ENCODE measurements at places on chromosomes 12 and 14.

DNA sequence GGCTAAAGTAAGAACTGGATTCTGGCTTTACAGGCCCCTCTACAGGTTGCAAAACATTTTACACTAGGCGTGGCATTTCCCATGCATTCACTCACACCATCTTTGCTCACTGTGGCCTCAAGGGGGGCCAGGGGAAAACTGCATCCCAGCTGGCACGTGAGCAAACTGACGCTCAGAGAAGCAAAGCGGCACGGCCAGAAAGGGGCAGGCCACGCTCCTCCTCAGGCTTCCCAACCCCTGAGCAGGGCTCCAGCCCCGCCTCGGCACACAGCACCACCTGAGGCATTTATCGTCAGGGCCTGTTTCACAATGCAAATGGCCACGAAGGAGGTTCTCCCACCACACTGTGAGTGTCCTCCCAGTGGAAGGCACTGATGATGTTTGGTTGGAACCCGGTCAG, 90.8 kb downstream of the BCL11B start:
- DNase-seq = no peak

DNA sequence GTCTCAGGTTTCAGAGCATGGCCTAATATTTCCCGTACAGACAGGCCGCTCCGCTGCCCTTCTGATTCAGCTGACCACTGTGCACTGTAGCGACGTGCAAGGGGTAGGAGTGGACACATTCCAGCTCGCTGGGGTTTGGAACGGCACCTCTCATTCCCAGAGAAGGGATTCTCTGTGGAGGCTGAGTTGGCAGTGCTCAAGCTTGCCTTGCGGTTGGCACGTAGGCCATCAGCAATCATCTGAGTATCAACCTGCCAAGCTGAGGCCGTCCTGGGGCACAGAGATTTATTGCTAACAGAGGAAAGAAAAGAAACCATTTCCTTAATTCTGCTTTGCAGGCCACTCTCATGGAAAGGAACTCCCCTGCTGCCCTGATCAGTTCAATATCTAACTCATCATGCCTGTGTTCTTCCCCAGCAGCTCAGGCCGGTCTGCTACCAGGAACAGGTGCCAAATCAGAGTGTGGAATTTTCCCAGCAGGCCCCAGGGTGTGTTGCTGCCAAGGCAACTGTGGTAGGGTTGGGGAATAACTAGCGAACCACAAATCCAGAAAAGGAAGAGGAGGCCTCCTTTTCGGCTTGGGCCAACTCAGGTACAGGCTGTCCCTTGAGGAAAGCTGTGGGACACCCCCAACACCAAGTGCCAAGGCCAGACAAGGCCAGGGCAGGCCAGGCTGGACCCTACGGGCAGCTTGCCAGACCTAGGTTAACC, 92.5 kb downstream of the SSPN start:
- no peak for DNase-seq

DNA sequence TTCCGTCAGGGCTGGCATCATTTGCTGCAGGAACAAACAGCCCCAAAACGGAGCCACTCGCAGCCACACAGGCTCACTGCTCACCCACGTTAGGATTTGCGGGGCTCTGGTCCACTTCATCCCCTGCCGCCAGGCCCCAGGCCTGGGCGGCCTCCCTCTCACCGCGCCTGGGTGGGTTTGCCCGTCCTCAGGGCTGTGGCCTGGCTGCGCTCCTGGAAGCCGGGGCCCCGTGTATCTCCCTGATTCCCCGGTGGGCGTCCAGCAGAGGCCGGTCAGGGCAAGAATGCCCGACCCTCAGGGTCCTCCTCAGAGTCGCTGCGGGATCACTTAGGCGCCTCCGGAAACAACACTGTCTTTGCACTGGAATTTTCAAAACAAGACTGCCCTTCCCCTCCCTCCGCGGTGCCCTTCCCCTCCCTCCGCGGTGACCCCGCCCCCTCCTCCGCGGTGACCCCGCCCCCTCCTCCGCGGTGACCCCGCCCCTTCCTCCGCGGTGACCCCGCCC, 15.7 kb upstream of the FBRSL1 start:
- peak; percentile 50 for DNase-seq

DNA sequence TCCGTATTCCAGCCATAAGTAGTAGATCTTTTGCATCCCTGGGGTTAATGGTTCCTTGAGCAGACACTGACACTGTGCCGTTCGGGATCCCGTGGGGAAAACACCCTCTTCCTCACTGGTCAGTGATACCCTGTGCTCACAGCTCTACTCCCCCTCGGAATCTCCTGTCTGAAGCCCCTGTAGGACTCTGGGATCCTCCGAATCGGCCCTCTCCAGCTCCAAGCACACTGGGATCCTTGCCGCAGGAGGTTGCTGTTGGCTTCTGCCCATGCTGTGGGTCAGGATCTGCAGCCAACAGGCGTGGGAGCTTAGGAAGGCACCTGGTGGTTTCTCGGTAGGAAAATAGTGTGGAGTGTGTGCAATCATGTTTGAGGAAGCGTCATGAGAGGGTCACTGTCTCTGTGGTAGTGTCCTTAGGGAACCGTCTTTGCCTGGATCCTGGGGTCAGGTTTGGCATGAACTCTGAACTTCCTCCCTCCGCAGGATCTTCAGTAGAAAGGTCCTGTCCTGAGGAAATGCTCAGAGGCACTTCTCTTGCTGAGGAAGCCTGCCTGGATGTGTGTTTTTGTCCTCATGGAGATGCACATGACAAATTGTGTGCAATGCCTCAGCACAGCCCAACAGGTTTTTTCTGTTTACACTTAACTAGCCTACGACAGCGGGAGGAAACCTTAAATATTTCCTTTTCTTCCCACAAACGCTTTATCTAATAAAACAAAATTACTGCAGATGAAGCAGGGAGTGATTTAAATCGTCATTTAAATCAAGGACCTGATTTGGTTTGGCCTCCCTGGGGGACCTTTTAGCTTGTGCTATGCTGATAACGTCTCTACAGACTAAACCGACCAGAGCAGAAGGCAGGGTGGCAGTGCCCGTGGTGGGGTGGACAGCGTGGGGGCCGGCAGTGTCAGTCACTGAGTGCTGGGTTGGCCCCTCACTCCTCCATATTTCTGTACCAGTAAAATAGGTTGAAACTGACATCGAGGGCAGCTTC, 18.7 kb downstream of the FBXL14 start:
- no peak for DNase-seq

- DNase-seq = no peak
Measured at GRCh38 chr12:2173971-2174370, 121.2 kb downstream of the CACNA1C start.

- no peak for DNase-seq
Measured at GRCh38 chr12:13142747-13143146, 39.3 kb upstream of the GSG1 start.

GRCh38 chr12:43882578-43883178, 46.8 kb downstream of the TMEM117 start:
- no peak for DNase-seq

- no peak for DNase-seq
Measured at GRCh38 chr12:41122894-41123293, 65.2 kb upstream of the PDZRN4 start.

DNA sequence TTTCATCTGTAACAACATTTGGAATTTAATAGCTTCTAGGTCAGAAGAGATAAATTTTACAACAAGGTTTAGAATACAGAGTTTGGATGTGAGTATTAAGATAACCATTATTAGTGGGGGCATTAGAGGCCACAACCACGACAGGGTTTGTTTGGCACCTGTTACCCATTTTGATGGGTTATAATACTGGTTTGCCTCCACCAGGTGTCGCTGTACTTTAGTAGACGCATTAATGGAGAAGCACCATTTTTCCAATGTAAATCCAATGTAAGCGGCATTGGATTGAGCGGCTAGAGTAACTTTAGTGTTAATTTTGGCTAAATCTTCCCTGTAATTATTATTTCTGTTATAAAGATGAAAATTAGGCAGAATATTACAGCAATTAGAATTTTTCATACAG, 136.2 kb downstream of the SLCO1B3 start:
- no peak for DNase-seq

DNA sequence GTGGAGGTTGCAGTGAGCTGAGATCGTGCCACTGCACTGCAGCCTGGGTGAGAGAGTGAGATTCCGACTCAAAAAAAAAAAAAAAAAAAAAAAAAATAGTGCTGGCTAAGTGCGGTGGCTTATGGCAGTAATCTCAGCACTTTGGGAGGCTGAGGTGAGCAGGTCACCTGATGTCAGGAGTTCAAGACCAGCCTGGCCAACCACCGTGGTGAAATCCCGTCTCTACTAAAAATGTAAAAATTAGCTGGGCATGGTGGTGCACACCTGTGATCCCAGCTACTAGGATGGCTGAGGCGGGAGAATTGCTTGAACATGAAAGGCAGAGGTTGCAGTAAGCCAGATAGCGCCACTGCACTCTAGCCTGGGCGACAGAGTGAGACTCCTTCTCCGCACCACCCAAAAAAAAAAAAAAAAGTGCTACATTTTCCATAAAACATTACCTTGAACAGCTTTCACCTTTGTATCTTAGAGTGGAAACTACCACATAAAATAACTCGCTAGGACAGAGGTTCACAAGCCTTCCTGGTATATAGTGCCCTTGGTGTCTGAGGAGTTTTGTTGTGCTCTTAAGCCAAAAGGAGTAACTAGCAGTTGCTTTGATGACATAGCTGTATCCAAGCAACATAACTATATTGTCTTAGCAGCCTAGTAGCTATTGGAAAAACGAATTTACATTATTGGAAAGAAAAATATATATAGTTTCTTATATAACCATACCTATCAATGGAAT, 11.1 kb downstream of the PTGES3 start:
- DNase-seq = no peak
